ENCODE measurements at places on chromosomes 2 and 18.

DNA sequence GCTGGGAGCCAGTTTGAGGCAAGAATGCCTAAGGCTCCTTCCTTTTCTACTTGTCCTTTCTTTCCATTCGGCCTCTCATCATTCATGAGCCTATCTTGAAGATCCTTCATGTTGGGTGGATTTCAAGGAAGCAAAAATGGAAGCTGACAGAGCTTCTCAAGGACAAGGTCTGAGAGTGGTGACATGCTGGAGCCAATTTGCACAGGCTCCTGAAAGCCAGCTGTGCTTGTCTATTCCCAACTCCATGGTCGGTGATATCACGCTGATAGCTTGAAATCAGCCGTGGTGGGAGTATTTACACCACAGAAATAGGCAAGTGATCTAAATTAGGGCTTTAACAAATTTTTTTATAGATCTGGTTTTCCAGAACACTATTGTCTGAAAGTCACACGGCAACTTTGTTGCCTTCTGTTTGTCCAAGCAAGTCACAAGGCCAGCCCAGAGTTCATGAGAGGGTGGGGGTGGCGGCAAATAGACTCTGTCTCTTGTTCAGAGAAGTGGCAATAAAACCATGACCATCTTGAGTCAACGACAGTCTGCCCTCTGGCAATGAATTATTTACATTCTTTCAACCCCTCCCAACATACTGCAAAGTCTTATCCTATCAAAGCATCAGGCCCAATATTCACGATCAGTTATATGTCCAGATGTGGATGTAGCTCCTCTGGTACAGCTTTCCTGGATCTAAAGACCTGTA is 49.9 kb upstream of the SLC35F5 start:
- no peak for DNase-seq

- no peak for DNase-seq
Observed at GRCh38 chr2:7047661-7048060, 130.4 kb downstream of the RNF144A start.

- DNase-seq = no peak
Observed at GRCh38 chr2:143192716-143193115, 63.5 kb downstream of the ARHGAP15 start.

DNA sequence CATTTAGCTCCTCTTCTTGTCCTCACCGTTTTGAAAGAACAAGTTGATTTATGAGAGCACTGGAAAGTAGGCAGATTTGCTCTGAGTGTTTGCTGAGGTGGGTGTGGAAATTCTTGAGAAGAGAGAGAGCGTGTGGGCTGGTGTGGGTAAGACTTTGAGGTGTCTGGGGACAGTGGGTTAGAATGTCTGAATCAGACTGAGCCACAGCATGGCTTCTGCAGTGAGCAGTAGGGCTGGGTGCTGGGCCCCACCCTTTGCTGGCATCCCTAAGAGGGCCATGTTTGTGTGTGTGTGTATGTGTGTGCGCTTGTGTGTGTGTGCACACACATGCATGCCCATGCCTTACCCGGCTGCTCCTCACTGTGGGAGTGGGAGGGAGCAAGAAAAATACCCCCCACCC is 63.7 kb downstream of the COPS8 start:
- DNase-seq = no peak

DNA sequence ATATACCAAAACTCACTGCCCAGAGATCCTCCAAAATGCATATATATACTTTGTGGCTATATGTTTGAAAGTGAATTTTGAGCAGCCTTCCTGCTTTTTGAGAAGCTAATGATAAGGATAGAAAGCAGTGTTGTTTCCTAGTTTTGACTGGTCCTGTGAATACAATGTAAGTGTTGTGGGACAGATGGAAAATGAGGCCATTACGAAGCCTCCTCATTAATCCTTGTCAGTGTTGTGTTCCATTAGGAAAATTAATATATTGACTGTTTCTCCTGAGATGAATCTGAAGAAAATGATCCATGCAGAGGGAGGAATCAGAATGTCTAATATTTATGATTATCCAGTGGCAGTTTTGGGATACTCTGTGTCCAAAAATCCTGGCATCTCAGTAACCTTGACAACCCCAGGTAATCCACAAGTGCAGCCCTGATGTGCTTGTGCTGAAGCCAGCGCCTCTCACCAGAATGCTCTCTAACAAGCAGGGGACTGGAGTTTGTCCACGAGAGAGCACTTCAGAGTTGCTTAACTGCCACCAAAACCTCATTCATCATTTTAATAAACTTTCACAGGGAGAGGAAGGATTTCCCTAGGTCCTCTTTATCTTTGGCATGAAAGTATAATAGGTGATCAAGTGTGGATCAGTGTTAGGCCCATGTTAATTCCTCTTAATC is 418.6 kb downstream of the CMPK2 start:
- no peak for DNase-seq

GRCh38 chr2:16152928-16153753 is 212.8 kb downstream of the MYCN start:
- no peak for DNase-seq

- DNase-seq = no peak
Observed at GRCh38 chr2:41167014-41167413, 715.1 kb upstream of the SLC8A1 start.

DNA sequence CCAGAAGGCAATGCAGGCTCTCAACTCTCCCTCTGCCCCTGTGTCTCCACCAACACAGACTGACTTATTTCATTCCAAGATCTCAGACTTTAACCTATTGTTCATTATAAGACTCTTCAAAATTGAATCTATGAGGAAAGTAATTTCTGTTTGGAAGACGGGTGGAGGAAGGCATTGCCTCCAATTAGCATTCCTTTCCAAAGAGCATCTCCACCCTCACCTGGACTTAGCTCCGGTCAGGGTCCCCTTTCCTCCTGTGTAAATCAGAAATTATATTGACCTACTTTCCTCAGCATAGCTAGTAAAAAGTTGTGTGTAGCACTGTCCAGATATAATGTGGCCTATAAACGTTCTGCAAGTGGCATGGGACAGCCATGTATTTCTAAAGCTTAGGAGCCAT is 230.4 kb upstream of the ACVR2A start:
- DNase-seq = no peak

GRCh38 chr2:169759987-169760386 is 26.4 kb downstream of the KLHL23 start:
- DNase-seq = no peak

DNA sequence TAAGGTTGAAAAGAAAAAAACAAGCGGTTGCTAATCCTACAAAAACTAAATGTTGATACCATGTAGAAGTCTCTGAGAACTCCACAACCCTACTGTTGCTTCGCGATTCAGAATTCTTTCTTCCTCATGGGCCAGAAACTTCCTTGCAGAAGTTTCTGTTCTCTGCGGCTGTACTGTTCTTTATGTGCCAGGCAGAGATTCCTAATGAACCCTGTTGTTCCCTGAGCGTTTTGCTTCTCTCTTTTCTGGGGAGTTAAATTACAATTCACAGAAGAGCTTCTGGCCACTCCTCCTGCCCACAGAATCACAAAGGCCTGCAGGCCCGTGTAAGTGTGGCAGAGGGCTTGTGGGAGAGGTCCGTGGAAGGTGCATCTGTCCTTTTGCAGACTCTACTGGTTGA is 1.8 kb upstream of the THNSL2 start:
- DNase-seq = no peak

DNA sequence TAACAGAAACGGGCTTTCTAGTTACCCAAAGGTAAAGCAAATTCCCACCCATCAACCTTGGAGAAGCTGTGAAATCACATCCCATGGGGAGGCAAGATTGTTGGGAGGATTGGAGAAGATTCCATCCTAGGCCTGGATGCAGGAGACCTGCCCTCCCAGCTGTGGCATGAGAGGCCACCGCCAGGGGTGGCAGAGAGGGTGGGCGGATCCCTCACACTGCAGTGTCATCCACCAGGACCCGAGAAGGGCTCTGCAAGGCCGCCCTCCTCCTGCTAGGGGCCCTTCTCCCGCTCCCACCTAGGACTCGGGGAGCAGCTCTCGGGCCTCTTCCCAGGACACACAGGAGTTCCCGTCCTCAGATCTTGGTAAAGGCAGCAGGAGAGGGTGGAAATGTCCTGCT is 15.5 kb upstream of the ATG16L1 start:
- no peak for DNase-seq

DNA sequence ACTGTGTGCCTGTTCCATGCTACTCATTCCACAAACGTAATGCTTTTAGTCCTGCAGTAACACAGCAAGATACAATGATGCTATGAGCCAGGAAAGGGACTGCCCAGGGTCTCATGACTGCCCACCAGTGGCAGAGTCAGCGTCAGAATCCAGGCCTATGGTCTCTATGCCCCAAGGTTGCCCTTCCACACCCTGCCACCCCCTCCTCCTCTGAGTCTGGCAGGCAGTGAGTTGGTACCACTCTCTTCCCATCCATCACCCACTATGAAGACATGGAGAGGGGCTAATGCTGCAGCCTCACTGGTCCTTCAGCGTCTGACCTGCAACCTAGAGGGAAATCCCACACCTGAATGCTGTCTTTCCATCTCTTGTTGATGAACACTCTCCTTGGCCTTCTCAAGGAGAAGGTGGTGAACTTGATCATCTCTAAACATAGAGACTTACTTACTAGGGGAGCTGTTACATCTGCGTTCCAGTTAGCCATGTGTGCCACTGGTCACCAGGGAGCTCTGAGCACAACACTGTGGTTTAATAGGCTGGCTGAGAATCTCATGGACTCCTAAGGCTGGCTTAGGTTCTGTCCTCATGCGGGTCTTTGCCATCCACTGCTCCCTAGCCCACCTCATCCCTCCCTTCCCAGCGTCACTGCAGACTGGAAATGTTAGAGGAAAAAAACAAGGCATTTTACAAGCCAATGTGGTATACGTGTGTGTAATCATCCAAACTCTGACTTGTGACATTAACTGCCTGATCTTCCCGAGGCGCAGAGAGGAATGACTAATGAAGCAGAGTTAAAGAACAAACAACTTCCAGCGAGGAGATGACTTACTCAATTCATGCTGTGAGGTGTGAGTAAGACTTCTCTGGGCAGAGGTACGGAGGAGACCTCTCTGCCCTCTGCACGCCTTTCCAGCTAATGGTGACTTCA is 28.8 kb downstream of the STEAP3 start:
- DNase-seq = no peak

DNA sequence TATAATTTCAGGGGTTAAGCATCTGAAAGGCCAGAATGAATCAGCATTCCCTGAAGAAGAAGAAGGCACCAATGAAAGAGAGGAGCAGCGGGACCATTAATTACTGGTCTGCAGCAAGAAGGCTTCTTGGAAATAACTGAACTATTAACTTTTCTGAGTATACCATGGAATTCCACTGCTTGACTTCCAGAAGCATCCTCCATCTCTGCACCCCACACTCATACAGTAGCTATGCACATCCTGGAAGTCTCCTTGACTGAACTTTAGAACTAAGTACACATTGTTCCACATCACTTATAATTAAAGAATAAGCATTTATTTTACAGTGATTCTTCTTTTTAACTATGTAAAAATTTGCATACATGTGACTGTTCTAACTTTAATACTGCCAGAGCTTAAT is 131.5 kb downstream of the PPP1R1C start:
- no peak for DNase-seq

GRCh38 chr2:140808820-140809219 is 1322.0 kb downstream of the LRP1B start:
- DNase-seq = no peak
